T-helper 17 cell (primary cell): ENCODE measurements at places on chromosomes 6 and 20.

DNA sequence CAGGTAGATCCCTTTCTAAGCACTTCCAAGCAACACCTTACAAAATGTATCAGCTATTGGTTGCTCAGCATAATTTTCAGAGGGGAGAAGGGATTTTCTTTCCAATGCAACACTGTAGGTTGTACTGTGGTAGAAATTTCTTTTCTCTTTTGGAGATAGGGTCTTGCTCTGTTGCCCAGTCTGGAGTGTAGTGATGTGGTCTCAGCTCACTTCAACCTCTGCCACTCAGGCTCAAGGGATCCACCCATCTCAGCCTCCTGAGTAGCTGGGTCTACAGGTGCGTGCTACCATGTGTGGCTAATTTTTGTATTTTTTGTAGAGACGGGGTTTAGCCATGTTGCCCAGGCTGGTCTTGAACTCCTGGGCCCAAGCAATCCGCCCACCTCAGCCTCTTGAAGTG is 16.3 kb downstream of the RAD21L1 start:
- no peak for DNase-seq
- H3K27ac ChIP-seq = no peak overlapping the region
- no peaks in the 10 kb centered on the region for H3K4me1 ChIP-seq

- no peaks in the 10 kb centered on the region for H3K27me3 ChIP-seq
- H3K4me1 ChIP-seq = no peaks in the 10 kb centered on the region
- no peak overlapping the region for H3K27ac ChIP-seq
- no peak for DNase-seq
- H3K36me3 ChIP-seq = no peaks in the 10 kb centered on the region
Measured at GRCh38 chr6:113083947-113084346, 736.8 kb downstream of the RFPL4B start.

DNA sequence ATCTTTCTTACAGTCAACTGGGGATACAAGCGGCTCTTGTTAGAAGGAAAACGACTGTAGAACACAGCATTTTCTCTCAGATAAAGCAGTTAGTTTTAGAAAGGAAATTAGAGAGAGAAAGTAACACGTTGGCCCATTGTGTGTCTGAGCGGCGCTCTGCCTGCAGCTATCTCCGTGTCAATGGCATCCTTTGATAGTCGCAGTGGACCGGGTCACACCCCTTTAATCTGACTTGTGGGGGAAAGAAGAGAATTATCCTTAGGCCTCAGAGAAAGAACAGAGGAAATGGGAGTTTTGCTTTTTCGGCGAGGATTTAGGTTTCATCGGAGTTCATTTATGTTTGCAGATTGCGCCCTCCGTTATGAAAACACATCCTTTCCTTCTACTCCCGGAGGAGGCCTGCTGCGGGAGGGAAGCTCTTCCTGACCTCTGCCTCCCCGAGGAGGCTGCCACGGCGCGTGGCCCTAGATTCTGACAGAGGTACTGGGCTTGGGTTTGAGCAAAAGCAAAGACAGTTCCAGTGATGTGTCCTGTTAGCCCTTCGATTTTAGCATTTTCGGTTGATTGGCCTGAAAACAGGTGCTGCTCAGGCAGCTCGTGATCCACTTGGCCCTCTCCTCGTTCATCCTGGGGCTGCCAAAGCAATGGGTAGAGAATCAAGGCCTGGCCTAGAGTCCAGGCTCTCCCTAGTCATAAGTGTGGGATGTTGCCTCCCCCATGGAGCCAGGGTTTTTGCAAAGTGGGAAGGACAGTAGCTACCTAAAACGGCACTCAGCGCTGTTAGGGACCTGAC is 74.9 kb downstream of the ZDHHC14 start:
- peak overlapping the region; percentile 36 for H3K4me3 ChIP-seq
- no peaks in the 10 kb centered on the region for H3K27me3 ChIP-seq
- H3K36me3 ChIP-seq = peaks cover 2% of the 10 kb centered on the region
- H3K27ac ChIP-seq = peak overlapping the region; percentile 21

DNA sequence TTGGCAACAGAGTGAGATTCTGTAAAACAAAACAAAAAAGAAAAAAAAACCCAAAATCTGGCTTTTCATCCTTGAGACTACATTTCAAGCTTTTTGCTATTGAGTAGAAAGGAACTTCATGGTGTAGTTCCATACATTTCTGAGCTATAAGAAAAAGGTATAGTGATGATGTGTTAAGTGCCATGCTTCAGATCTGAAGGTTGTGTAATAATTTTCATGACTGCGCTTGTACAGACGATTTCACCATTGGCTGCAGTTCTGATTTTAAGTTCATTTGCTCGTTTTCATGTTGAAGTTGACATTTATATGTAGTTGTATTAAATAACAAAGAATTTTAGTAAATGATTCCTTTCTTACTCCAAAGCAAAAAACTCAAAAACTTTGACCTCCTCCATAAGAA is 247.6 kb downstream of the ARID1B start:
- H3K4me3 ChIP-seq = no peak overlapping the region
- H3K27me3 ChIP-seq = no peaks in the 10 kb centered on the region
- peaks cover 15% of the 10 kb centered on the region for H3K4me1 ChIP-seq
- peaks cover 2% of the 10 kb centered on the region for H3K36me3 ChIP-seq

GRCh38 chr6:169386411-169387057 is 132.9 kb upstream of the THBS2 start:
- no peak overlapping the region for H3K27ac ChIP-seq
- DNase-seq = no peak
- H3K4me3 ChIP-seq = no peak overlapping the region
- no peaks in the 10 kb centered on the region for H3K4me1 ChIP-seq
- peaks cover 9% of the 10 kb centered on the region for H3K27me3 ChIP-seq
- H3K36me3 ChIP-seq = peaks cover 2% of the 10 kb centered on the region

DNA sequence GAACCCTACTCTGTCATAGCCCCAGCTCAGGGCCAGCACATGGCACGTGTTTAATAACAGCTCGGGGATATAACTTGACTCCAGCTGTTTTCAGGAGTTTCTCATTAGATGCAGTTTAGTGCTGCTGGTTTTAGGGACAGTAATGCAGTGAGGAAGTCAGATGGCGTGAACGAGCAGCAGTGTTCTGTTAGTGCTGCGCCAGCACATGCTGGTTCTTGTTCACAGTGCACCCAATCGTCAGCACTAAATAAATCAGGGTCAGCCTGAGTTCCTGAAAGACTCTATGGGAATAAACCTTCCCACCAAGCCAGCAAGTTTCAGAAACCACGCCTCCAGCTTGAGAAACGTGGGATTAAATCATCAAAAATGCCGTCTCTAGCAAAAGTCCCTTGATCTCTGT is 235.9 kb upstream of the SUPT3H start:
- peaks cover 7% of the 10 kb centered on the region for H3K4me1 ChIP-seq
- H3K27me3 ChIP-seq = no peaks in the 10 kb centered on the region
- H3K27ac ChIP-seq = no peak overlapping the region
- no peak overlapping the region for H3K4me3 ChIP-seq
- no peak for DNase-seq

DNA sequence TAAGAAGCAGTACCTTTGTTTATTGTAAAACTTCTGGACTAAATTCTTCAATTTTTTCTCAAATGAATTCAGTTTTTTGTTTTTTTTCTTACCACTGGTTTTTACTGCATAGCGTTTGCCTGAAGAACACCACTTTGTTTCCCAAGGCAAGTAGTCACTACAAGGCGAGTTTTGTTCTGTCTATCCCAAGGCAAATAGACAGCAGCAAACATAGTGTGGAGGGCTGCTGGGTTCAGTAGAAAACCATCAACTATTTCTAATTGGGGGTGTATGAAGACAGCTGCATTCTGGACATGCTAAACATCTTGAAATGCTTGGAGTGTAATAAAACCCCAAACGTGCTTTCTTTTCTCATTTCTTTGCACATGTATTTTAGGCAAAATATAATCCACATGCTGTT is 197.4 kb downstream of the ESR1 start:
- no peak overlapping the region for H3K4me3 ChIP-seq
- H3K36me3 ChIP-seq = no peaks in the 10 kb centered on the region
- H3K27me3 ChIP-seq = peaks cover 4% of the 10 kb centered on the region

DNA sequence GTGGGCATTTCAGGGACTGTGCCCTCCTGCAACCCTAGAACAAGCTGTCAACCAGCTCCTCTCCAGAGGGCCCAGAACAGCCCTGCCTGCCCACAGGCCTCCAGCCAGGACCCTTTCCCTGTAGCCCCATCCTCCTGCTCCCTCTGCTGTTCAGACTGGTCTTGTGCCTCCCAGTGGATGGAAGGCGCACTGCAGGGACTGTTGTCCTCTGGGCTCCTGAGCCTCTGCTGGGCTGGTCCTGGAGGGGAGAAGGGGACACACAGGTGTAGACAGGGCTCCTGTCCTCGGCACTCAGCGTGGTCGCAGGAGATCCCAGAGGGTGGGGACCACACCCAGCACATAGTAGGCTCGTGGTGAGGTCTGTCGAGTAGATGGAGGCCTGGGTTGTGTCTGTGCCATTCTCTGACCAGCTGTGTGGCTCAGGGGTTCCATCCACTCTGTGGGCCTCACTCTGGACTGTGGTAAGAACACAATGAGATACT is 11.5 kb downstream of the ITPR3 start:
- peaks cover 56% of the 10 kb centered on the region for H3K4me1 ChIP-seq
- H3K36me3 ChIP-seq = peaks cover 2% of the 10 kb centered on the region
- DNase-seq = peak; percentile 36
- H3K27me3 ChIP-seq = no peaks in the 10 kb centered on the region

DNA sequence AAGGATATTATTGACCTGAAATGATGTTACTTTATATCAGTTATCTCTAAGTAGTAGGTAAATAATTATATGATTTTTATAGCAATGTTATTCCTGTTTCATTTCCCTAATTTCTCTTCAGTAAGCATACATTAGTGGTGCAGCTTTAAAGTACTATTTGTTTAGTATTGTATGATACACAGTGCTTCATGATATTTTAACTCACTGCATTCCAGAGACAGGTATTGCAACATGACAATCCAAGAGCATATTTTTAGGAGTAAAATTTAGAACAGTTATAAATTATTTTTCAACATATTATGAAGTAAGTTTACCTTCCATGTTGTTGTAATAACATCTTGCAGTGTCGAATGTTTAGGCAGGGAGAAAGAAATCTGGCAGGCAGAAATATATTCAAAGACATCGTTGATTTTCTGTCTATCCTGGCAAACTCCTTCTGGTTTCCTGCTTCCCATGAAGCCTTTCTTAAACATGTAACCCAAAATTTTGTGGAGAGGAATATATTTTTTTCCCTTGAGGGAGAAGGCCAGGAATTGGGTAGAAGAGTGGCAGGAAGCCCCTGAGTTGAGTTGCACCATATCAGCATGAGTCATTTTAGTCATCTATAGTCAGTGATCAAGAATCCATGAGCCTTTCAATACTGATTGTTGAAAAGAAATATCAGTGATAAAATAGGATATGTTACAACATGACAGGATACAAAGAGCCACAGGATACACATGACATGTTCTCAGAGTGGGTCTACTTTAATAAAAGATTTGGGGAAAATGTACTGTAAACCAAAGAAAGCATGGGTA is 29.0 kb upstream of the PTCHD4 start:
- H3K4me1 ChIP-seq = no peaks in the 10 kb centered on the region
- H3K4me3 ChIP-seq = no peak overlapping the region
- no peaks in the 10 kb centered on the region for H3K36me3 ChIP-seq
- no peak overlapping the region for H3K27ac ChIP-seq
- H3K27me3 ChIP-seq = no peaks in the 10 kb centered on the region
- DNase-seq = no peak

GRCh38 chr6:150256618-150257272 is 112.1 kb upstream of the IYD start:
- DNase-seq = no peak
- H3K4me3 ChIP-seq = no peak overlapping the region
- no peaks in the 10 kb centered on the region for H3K4me1 ChIP-seq

DNA sequence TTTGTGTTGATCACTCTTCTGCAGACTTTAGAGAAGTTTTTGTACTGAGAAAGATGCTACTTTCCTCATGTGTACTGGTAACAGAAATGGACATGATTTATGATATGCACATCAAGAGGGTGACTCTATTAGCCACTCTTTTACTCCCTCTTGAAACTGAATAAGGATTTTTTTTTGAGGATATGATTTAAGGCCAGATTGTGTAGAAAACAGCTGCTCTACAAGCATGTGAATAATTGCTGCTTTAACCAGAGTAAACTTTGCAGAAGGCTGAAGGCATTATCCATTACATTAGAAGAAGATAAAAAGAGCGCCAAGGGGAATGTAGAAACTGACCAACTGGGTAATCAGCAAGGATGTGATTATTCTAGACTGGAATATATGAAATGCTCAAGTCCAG is 276.2 kb upstream of the MAP3K7 start:
- H3K4me3 ChIP-seq = no peak overlapping the region
- DNase-seq = no peak
- peaks cover 11% of the 10 kb centered on the region for H3K27me3 ChIP-seq

DNA sequence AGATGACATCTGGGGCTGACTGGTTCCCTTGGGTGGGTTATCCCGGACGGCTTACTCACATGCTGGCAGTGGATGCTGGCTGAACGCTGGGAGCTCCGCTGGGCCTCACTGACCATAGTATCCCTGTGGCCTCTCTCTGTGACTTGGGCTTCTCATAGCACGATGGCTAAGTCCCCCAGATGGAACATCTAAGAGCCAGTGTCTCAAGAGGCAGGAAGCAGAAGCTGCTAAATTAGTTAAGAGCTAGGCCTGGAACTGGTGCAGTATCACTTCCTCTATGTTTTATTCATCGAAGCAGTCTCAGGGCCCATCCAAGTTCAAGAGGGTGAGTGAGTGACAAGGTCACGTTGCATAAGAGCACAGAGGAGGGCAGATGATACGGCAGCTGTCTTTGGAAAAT is 116.5 kb upstream of the LAMP5 start:
- H3K4me3 ChIP-seq = no peak overlapping the region
- no peaks in the 10 kb centered on the region for H3K4me1 ChIP-seq
- no peaks in the 10 kb centered on the region for H3K36me3 ChIP-seq
- no peak for DNase-seq

- peaks cover 18% of the 10 kb centered on the region for H3K4me1 ChIP-seq
- DNase-seq = peak; percentile 63
- no peak overlapping the region for H3K4me3 ChIP-seq
- no peaks in the 10 kb centered on the region for H3K27me3 ChIP-seq
Measured at GRCh38 chr6:26205161-26205624, 118.0 kb downstream of the HFE start.

DNA sequence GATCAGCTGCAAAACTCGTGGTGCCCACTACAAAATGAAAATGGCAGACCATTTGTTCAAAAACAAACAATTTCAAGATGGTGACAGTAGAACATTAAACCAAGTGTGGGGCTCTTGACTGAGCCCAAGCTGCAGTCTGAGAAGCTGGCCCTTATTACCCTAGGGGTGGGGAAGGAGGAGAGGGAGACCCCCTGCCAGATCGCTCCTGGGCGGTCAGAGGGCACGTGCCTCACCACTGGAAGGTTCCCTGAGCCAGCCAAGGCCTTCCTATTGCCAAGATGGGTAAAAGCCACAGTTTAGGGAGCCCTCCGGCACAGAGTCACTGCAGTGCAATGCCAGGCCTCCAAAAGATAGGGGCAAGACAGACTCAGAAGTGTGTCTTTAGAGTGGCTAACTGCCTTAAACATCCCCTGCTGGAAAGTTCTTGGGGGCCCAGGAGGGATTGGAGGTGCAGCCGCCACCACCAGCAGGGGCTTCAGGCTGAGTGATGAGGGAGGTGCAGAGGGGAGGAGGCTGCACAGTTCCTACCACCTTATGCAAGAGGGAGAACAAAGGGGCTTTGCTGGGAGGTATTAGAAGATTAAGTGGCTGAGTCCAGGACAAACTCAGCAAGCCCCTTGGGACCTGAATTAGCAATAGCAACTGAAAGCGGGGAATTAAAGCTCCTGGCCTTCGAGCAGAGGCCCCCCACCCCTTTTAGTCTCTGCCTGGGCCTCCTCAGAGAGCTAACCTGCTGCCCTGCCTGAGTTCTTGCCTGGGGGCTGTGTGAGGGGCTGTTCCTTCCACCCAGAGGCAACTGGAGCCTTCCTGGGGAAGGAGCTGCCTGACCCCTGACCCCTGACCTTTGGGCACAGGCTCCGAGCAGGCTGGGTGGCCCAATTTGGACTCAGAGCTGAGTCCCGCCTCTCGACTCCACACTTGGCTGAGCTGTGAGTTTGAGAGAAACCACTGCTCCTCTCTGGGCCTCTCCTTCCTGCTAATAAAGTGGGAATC is 88.4 kb downstream of the VEGFA start:
- no peak overlapping the region for H3K27ac ChIP-seq
- no peaks in the 10 kb centered on the region for H3K36me3 ChIP-seq
- H3K4me1 ChIP-seq = peaks cover 2% of the 10 kb centered on the region
- H3K4me3 ChIP-seq = no peak overlapping the region
